ENCODE measurements at places on chromosomes 7 and 10.

DNA sequence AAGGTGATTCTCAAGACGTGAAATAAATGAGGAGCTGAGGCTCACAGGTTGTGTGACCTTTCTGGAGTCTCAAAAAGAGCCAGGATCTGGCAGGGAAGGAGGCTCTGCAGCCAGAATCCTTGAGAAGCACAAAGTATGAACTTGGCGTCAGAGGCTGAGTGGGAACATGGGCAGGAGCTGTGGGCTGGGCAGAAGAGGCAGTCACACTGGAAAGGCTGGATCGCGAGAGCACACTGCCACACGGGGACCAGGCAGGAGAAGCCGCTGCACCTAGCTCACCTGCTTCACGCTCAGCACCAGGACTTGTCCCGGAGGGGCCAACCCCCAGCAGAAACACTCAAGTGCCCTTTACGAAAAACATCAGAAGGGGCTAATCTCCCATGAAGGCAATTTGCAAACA is 535.0 kb downstream of the TNS3 start:
- no peak for DNase-seq

DNA sequence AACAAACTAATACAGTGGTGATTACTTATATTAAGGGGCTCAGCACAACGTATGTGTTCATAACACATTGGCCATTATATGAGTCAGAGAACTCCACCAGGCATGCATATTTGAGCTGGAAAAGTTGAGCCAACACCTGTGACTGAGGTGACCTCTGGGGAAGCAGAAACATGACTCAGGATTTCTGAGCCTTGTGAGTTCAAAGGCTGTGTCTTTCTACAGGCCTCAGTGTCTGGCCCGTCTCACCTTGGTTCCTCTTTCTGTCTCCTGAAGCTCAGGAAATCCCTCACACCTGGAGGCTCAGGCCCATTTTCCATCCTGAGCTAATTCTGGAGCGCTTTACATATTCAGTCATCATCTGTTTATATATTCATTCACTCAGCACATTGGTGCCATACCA is 230.9 kb upstream of the AGK start:
- DNase-seq = no peak

DNA sequence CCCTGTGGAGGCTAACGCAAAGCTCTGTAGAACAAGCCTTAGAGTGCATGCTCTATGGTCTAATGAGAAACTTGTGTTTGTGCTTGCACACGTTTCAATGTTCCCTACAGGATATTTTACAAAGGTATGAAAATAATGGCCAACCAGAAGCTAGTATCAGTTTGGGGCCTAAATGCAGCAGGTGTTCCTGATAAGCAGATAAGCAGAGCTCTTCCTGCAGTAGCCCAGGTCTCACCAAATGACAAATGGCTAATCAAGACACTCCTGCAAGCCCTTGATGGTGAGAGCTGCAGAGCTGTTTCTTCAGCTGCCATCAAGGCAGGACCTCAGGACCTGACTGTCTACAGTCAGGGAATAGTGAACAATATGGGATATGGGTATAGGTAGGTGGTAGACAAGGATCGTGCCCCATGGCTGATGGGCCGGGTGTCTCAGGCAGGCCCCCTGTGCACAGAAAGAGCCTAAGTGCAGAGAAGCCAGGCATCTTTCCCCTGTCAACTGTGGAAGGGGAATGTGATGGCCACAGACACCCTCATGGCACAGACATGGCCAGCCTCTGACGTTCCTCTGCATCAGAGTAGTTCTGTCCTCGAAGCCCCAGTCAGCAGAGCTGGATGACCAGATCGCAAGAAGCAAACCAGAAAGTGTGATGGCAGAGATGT is 23.2 kb upstream of the RASSF4 start:
- no peak for DNase-seq

GRCh38 chr10:72407471-72407870 is 52.8 kb upstream of the DNAJB12 start:
- no peak for DNase-seq

GRCh38 chr10:78685466-78686103 is 383.2 kb upstream of the ZMIZ1 start:
- no peak for DNase-seq

Data from right hindlimb (tissue), 1 donor.